H4 (cell line): ENCODE measurements at places on chromosomes 1 and 21. TPM values are rescaled to one million over a fixed set of nuclear protein-coding genes. Genes with fewer than 3 reads are reported as not detected.

DNA sequence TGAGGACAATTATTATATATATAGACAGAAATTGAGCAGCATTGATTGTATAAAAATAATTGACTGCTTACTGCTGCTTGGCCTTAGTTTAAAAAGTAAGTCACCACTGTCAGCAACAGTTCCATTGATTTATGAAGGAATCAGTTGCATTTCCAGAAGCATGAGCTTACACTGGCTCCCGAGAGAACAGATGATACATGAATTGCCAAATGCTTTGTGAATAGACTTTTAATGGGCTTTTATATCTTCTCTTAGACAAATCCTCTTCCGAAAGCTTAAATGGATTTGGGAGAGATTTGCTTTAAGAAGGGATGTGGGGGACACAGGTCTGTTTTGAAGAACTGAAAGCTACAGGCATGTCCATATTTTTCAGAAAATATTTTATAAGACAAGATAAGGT lies 7.5 kb downstream of the FHAD1 start:
- DNase-seq = no peak

- no peak for DNase-seq
Observed at GRCh38 chr1:1437904-1438376, 2.5 kb downstream of the VWA1 start.

IL20 gene
- total RNA-seq = not detected in 2 replicates

DNA sequence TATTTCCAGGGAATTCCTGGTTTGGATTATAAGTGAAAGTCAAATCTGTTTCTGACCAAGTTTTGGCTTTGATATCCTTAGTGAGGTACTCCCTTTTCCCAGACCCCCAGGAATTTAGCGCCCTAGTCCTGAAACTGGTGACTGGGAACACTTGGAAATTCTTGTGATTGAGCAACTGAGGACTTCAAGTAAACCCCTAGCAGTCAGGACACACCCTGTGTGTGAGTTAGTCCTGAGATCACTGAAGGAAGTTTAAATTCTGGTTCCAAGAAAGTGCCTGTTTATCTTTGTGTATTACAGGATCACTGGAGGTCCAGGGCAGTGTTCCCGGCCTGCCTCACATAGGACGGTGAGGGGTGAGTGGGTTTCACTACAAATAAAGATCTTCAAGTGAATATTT lies 95.1 kb upstream of the F3 start:
- no peak for DNase-seq

- DNase-seq = no peak
Observed at GRCh38 chr1:89936694-89937093, 58.2 kb upstream of the ZNF326 start.

- no peak for DNase-seq
Observed at GRCh38 chr1:206931709-206932108, 10.0 kb upstream of the FCMR start.
